ENCODE measurements at places on chromosomes 5 and 9.

DNA sequence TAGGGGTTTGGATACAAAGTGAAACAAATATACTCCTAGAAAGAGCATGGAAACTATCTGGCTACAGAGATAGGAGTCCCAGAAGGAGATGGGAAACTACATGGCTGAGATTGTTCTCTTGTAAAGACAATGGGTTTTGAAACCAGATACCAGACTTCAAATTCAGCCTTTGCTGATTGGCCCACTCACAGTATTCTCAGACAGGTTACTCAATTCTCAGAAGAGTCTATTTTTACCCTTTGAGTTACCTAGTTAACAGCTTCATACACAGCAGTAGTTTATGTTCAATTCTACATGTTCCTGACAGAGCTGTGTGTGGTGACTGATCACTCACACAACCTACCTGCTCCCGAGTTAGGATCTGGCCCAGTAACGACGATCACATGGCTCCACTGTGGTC is 14.1 kb downstream of the ZFP62 start:
- DNase-seq = no peak

GRCh38 chr9:133120501-133121197 is 391 bp downstream of the RALGDS start:
- no peak for DNase-seq

GRCh38 chr9:27373851-27374250 is 76.9 kb upstream of the EQTN start:
- DNase-seq = no peak

DNA sequence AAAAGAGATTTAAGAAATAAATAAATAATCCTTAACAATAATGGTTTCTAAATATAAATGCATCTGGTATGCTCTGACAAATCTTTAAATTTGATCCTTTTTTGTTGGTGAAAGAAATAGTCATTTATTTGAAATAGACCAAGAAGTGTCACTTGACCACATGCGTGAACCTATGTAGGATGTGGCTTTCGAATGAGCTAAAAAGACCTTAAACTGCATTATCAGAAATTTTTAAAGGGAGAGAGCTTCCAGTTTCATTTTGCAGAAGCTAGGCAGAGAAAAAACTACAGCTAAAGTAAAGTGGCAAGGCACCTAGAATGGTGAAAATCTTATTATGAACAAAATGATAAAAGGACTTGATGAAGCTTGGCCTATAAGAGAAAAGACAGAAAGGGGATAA is 309.2 kb upstream of the EFNA5 start:
- DNase-seq = no peak

DNA sequence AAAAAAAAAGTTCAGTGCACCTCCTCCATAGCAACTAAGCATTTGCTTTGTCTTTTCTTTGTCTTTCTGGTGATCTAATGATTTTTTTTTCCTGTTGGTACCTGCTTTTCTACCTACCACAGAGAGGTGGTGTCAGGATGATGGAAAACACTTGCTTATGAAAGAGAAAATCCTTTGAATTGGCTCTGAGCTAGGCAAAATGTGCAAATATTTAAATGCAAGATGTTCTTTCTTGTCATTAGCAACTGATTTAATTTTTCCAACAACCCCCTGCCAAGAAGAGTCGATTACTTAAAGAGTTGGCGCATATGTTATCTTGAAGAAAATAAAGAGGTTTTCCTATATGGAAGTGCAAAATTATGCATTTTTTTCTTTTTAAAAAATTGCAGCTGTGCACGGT is 37.7 kb downstream of the TNC start:
- no peak for DNase-seq

DNA sequence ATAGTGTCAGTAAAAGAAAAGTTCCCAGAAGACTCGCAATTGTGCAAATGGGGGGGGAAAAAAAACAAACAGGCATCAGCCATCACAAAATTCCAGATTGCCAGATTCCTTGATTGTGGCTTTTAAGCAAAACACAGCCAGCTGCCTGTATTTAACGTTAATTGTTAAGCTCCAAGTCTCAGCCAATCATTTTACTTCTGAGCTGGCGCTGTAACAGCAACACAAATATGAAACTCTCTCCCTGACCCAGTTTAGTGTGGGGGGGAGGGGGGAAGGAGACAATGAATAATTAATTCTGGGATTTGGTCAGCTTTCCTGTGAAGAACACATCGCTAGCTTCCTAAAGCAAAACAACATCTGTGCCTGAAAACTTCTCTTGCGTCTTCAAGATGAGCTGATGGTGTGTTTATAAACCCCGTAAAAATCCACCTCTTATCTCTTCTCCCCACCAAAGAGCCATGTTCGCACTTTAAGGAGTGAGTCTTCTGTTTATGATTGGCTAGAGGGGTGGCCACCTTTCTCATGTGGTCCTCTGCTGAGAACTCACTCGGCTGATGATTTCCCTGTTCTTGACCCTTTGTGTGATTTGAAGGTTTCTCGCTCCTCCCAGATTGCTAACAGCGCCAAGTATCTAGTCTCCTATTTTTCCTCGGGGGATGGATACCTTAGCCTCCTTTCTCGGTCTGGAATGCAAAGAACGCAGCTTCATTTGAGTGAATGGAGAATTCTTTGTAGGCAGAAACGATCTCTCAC is 160.2 kb upstream of the DAPK1 start:
- no peak for DNase-seq

DNA sequence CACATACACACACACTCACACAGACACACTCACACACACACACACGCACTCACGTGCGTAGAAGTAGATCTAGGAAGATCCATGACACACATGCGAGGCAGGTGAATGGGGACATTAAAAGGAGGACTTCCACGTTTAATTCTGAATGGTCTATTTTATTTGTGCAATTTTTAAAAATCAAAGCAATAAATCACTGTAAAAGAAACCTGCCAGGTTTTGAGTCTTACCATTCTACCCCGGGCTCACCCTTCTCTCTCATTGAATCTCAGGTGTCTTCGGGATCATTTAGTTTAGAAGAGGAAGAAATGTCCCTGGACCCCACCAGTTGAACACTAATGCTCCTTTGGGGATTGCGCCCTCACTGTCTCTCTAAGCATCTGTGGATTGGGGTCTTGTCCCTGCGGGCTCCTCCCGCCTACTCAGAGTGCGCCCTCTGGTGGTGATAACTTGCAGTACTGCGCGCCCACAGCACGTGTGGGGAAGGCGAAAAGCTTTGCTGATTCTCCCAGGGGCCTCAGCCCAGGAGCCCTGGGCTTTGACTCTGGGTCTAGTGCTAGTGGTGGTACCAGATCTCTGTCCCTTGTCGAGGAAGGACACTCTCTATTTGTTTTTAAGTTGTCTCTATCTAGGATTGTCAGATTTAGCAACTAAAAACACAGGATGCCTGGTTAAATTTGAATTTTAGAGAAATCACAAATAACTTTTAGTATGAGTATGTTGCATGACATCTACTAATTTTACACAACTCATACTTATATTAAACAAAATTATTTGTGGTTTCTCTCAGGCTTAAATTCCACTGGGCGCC is 34.8 kb downstream of the BOD1 start:
- no peak for DNase-seq

- no peak for DNase-seq
These were observed 147.7 kb downstream of the DCP2 start for GRCh38 chr5:113124265-113124664.

DNA sequence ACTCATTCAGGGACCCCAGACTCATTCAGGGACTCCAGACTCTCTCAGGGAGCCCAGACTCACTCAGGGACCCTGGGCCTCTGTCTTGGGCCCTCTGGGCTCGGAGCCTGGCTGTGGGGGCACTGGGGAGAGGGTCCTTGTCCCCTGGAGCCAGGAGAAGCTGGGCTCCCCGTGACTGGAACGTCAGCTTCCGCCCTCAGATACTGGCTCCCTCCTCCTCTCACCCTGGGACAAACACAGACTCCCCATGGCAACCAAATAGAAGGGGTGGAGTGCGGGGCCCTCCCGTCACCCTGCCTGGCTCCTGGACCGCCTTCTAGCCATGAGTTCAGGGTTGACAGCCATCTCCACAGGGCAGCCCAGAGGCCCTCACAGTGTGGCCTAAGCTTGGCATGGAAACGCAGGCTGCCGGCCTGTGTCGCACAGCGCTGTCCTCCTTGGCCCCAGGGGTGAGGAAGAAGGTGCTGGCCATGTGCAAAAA is 27.6 kb downstream of the ZDHHC11B start:
- peak; percentile 58 for DNase-seq

GRCh38 chr9:113477661-113478060 is 14.1 kb downstream of the RGS3 start:
- no peak for DNase-seq

GRCh38 chr5:171449426-171449825 is 30.0 kb downstream of the FGF18 start:
- DNase-seq = no peak

DNA sequence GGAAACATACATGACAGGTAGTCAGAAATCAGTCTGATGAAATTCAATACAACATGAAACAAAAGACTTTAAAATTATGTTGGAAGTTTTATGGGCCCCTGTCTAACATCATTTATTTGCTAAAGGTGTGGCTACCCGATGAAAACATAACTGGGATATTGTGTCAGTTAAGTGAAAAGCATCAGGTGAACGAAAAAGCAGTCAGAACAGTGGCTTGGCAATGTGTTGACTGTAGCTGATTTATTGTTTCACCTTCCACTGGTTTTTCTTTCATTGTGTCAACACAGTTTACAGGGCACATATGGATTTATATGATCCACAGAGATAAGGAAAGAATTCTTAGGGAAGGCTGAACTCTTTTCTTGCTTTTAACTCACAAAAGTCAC is 429.6 kb upstream of the ZNF608 start:
- DNase-seq = no peak

GRCh38 chr9:137488327-137488653 is 29.2 kb upstream of the NSMF start:
- no peak for DNase-seq

GRCh38 chr9:131298341-131298740 is 8.8 kb downstream of the PLPP7 start:
- no peak for DNase-seq

GRCh38 chr5:180558232-180558631 is 33.1 kb downstream of the SCGB3A1 start:
- no peak for DNase-seq

- no peak for DNase-seq
These were observed 67.6 kb upstream of the LHFPL2 start for GRCh38 chr5:78716206-78716605.

GRCh38 chr9:126303488-126303887 is 23.1 kb upstream of the MVB12B start:
- no peak for DNase-seq

GRCh38 chr9:129068990-129069861 is 11.7 kb upstream of the DOLPP1 start:
- no peak for DNase-seq

DNA sequence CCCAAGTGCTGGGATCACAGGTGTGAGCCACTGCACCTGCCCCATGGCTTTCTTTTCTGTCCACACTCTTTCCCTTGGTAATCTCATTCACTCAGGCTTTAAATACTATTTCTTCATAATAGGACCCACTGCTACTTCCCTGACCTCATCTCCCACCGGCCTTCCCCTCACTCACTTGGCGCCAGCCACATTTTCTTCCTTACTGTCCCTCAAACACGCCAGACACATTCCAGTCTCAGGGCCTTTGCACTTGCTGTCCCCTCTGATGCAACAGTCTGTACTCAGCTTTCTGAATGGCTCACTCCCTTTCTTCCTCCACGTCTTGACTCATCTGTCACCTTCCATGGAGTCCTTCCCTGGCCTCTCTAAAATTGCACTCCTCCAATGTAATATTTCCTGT is 111.1 kb upstream of the MVB12B start:
- no peak for DNase-seq
